ENCODE measurements at places on chromosomes 13 and 19.

DNA sequence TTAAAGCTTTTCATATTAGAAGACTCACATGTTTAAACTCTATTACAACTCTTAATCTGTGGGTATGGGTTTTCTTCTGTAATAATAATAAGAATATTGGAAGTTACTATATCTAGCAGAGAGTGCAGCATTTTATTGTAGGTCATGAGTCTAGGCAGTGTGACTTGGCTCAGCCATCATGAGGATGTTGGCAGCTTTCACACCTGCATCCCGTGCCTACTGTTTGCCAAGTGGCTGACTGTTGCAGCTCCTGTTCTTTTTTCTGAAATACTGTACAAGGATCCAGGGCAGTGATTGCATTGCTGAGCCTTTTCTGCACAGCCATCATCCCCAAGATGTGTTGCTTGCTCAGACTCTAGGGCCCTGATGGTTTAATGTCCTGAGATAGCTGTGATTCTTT, 47.4 kb downstream of the MTUS2 start:
- no peak for DNase-seq

DNA sequence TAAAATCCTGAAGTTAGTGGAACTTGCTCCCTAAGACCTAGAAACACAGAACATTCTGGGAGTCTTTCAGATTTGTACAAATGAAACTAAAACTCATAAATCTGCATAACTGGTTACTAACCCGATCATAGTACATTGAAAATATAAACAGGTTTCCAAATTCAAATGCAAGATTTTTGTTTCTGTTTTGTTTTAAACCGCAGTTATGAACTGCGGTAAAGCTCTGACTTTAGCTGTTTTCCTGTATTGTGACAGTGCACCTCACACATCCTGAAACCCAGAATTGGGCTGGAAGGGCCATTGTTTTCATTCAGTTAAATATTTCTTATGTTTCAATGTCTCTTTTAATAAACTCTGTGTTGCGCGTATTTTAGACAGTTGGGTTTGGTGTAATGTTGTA, 204.7 kb downstream of the SHISA2 start:
- peak; percentile 10 for DNase-seq

GRCh38 chr19:33050110-33050509, 14.6 kb downstream of the RHPN2 start:
- DNase-seq = no peak

DNA sequence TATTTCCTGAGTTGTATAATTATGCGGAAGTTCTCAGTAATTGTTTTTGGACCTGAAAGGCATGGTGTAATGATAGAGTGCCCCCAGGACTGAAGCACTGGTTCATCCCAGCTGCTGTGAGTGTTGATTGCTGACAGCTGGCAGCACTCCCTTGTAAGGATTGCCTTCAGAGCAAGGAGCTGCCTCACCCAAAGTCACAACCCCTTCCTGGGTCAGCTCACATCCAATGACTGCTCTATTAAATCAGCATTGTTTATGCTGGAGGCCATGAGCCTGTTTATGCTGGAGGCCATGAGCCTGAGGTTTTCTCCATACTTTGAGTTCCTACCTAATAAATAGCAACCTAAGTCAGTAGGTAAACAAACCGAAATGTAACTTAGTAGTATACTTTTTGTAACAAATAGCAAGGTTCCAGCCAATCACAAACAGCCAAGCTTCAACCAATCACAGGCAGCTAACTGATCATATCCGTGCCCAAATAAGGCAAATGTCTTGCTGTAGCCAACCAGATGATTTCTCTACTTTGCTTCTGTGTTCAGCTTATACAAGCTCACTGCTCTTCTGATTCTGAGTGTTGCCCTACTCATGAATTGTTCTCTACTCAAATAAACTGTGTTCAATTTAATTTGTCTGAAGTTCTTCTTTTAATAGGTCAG, 11.7 kb upstream of the SPACA6 start:
- no peak for DNase-seq

- DNase-seq = no peak
Observed at GRCh38 chr19:40542202-40542859, 34.3 kb upstream of the SHKBP1 start.

DNA sequence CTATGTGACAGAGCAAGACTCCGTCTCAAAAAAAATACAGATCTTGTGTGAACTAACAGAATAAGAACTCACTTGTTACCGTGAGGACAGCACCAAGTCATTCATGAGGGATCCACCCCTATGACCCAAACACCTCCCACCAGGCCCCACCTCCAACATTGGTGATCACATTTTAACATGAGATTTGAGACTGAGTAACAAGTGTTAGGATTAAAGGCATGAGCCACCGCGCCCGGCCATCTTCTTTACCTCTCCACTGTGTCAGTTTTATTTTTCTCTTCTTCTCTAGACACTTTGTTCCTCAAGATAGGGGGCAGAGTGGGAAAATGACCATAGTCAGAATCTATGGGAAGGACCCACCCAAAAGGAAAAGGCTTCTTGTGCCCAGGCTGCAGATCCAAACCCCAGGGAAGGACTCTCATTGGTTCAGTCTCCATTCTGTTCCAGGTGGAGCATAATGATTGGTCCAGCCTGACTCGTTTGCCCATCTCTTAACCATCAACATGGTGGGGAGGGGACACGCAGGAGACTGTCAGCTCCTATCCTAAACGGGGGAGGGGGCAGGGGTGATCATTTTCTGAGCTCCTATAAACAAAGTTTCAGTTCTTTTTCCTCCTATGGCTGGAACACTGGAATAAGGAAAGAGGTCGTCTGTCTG, 1.3 kb upstream of the CALM3 start:
- peak; percentile 8 for DNase-seq
